Right ventricle myocardium superior (tissue), 1 donor: ENCODE measurements at places on chromosomes 1 and 21. TPM values are rescaled to one million over a fixed set of nuclear protein-coding genes. Genes with fewer than 3 reads are reported as not detected.

NBPF3 gene
- total RNA-seq = 3.5 TPM

DNA sequence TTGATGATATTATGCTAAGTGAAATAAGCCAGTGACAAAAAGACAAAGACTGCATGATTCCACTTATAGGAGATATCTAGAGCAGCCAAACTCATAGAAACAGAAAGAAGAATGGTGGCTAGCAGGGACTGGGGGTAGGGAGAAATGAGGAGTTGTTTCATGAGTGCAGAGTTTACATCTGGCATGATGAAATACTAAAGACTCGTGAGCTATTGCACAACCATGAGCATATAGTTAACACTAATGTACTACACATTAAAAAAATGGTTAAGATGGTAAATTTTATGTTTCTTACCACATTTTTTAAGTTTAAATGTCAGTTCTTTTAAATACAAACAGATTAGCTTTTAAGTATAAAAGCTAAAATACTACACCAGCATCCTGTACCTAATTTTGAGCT, 57.8 kb downstream of the ESRRG start:
- DNase-seq = no peak

DNA sequence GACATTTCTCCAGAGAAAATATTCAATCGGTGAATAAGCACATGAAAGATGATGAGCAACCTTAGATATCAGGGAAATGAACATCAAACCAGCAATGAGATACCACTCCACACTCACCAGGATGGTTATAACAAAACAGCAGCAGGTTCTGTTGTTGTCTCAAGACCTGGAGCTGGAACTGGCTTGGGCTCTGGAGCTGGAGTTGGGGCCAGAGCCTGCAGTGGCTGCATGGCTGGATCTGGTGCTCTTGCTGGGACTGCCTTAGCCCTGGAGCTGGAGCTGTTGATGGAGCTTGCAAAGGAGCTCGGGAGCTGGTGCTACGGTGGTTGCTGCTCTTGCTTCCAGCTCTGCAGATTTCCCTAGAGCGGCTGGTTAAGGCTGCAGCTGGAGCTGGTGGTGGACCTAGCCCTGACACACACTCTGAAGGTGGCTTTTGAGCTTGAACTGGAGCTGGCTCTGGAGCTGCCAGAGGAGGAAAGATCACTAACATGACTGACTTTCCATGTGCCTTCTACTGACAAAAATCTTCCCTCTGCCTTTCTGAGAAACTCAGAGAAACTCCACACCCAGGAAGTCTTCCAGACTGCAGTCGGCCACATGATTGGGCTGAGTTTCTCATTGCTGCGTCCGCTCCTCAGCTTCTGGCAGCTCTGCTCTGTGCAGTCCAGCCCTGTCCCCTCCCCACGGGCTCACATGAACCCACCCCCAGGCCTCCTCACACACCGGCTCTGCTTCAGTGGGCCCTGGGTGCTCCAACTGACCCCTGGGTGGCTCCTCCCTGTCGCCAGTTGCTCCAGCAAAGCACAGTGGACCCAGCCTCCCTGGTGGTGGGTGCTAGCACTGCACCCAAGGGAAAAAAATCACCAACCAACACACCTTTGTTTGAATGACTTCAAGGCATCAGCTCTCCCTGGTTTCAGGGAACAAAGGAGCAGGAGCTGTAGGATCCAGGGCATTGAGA, 139.1 kb upstream of the FMN2 start:
- no peak for DNase-seq

- DNase-seq = no peak
Measured at GRCh38 chr1:246020211-246020954, 486.7 kb downstream of the SMYD3 start.

DNA sequence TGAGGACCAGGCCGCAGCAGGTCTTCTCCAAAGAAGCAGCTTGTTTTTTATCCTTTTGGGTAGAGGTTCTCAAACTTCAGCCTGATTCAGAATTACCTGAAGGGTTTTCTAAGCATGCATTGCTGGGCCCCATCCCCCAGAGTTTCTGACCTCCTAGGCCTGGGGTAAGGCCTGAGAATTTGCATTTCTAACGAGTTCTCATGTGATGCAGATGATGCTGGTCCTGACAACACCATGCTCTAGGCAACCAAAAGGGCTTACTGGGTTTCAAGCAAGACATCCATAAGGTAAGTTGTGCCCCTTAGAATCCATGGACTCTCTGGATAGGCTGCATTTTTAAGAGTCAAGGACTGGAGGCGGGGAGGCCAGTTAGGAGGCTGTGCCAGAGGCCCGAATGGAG, 295.1 kb downstream of the HHIPL2 start:
- DNase-seq = no peak

DNA sequence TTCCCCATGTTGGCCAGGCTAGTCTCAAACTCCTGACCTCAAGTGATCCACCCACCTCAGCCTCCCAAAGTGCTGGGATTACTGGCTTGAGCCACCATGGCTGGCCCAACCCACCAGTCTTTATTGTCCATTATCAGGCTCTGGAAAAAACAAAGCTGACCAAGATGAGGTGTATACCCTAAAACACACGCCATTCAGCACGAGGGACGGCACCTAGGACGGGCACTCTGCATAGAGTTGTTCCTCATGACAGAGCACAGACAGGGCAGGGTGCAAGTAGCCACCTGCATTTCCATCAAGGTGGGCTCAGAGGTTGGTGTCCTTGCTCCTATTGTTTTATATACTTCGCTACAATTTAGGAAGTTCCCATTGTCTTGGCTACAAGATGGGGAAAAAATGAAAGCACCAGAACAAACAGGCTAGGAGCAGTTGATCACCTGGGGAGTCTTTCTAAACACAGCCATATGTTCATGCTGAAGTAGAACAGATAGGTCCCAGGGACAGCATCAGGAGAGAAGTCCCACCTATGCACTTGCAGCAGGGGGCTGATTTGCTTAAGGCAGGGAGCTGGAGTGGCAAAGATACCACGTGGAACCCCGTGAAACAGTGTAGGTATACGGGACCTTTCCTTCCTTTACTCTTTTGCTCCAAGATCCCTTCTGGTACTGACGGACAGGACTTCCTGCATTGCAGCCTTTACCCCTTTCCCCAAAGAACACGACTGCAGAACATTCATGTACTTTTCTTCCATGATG, 4.5 kb downstream of the KRTCAP2 start:
- DNase-seq = no peak
